ENCODE measurements at places on chromosomes 2 and 18.

- DNase-seq = no peak
These were observed 126.3 kb upstream of the SALL3 start for GRCh38 chr18:78853341-78853740.

GRCh38 chr18:29779096-29779495 is 1263.4 kb downstream of the DSC3 start:
- DNase-seq = no peak

- DNase-seq = no peak
These were observed 129.8 kb downstream of the PXDN start for GRCh38 chr2:1614564-1614963.

- DNase-seq = peak; percentile 82
These were observed 37.4 kb upstream of the RAPGEF4 start for GRCh38 chr2:172698041-172698863.

DNA sequence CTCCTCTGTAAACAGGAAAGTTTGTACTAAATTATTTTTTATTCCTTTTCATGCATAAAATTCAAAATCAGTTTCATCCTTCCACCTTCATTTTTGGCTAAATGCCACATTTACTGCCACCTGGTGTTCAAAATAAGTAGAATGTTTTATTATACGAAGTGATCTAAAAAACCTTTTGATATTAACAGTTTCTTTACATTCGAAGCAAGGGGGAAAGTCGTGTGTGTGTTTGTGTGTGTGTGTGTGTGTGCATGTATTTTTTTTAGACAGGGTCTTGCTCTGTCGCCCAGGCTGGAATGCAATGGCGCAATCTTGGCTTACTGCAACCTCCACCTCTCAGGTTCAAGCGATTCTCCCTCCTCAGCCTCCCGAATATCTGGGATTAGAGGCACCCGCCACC is 9.0 kb upstream of the SCN9A start:
- DNase-seq = peak; percentile 35

DNA sequence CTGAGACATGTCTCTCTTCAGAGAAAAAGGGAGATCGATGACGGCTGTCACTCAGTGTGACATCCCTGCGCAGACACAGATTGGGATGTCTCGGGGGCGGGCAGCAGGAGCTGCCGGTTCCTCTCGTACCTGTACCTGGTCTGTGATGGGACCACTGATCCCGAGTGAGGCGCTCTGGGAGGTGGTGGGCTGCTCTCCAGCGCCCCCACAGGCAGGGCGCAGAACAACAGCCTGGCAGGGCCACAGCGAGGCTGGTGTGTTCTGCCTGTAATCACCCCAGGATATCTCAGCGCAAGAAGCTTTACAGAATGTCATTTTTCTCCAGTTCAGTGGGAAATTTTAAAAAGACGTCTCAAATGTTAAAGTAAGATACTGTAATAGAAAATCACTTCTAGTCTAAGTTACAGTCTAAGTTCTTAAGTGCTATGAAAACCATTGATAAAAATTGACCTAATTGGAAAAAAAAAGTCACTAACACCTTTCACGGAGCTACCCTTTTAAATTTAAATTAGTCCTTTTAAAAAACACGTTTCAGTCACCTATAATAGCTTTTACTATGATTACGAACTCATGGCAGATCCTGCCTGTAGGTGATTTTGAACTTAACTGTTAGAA is 189.8 kb downstream of the SNTG2 start:
- peak; percentile 3 for DNase-seq

- no peak for DNase-seq
These were observed 351.7 kb downstream of the HRH4 start for GRCh38 chr18:24811950-24812681.

GRCh38 chr2:34492561-34493455 is 893.7 kb upstream of the FAM98A start:
- no peak for DNase-seq

DNA sequence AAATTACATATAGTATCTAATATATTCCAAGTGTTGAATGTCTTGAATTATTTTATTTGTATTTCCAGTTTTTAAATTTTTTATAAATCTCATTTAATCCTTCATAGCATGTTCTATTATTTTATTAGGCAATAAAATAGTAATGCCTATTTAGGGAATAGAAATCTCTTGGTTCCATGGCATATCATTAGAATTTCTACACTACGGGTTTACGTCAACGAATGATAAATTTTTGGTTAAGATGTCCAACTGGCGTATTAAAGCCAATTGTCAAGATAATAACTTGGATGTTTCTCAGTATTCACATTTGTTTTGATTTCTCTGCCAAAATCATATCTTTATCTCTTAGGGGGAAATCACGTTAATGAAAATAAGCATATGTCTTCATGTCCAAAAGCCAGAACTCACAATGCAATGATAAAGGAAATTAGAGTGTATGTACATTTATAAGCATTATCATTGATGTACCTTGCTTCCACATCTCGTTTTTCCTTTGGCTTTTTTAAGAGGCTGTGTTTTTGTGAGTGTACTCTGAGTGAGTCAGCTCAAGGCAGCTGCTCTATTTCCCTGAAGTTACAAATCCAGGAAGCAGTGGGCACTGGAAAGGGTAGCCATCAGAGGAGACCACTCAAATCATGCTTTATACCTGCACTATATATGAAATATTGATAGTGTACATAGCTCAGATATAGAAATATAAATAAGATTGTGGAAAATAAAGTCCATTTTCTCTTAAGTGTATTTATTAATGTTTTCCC is 115.8 kb upstream of the PDE1A start:
- no peak for DNase-seq

GRCh38 chr2:188146888-188147287 is 144.8 kb upstream of the GULP1 start:
- no peak for DNase-seq

DNA sequence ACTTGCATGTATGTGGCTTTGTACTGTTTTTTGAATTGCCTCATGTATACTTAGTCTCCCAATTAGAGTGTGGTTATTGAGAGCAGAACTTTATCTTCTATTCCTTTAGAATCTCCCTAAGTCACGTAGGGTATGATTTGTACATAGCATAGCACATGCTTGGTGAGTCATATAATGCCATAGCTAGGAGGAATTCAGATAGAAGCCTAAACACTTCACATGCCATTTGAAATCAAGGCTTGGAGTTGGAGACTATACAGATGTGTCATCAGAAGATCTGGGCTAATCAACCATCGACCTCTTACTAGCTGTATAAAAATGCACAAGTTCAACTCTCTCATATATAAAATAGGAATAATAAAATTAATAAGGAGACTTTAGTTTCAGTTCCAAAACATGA is 222.6 kb upstream of the ST6GAL2 start:
- DNase-seq = no peak

GRCh38 chr2:10238991-10239485 is 63.7 kb upstream of the HPCAL1 start:
- DNase-seq = no peak

GRCh38 chr2:19753818-19754217 is 148.0 kb downstream of the TTC32 start:
- DNase-seq = no peak

GRCh38 chr2:232342635-232343565 is 35.7 kb upstream of the ALPP start:
- no peak for DNase-seq

GRCh38 chr2:96928277-96928781 is 58.1 kb downstream of the FAM178B start:
- DNase-seq = no peak
